ENCODE measurements at places on chromosomes 3 and 15.

- no peak for DNase-seq
Measured at GRCh38 chr3:157672061-157672460, 168.8 kb upstream of the VEPH1 start.

DNA sequence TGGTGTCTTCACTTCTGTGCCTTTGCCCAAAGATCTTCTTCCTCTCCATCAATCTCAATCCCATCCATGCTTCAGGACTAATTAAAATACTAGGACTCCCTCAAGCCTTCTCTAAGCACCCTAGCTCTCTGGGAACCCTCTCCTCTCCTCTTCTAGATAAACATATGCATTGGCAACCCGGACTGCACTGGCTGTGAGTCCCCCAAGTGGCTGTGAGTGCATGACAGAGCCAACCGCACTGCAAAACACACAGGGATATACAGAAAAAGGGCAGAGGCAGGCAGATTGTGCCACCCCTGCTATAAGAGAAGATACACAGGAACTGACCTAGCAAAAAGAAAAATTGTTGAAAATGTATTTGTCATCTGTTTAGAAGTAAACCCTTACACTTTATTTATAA, 457.1 kb downstream of the MFSD1 start:
- DNase-seq = no peak

GRCh38 chr3:16728770-16729745, 123.8 kb upstream of the DAZL start:
- no peak for DNase-seq

DNA sequence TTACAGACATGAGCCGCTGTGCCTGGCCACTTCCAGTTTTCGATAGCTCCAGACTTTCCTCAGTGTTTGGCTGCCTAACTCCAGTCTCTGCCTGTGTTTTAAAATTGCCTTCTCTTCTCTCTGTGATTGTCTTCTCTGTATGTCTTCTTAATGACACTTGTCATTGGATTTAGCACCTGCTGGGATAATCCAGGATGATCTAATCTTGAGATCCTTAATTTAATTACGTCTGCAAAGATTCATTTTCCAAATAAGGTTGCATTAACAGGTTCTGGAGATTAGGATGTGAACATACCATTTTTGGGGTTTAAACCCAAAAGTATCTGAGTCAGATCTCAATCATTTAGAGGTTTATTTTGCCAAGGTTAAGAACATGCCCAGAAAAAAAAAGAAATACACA, 222.2 kb upstream of the PDZRN3 start:
- no peak for DNase-seq

DNA sequence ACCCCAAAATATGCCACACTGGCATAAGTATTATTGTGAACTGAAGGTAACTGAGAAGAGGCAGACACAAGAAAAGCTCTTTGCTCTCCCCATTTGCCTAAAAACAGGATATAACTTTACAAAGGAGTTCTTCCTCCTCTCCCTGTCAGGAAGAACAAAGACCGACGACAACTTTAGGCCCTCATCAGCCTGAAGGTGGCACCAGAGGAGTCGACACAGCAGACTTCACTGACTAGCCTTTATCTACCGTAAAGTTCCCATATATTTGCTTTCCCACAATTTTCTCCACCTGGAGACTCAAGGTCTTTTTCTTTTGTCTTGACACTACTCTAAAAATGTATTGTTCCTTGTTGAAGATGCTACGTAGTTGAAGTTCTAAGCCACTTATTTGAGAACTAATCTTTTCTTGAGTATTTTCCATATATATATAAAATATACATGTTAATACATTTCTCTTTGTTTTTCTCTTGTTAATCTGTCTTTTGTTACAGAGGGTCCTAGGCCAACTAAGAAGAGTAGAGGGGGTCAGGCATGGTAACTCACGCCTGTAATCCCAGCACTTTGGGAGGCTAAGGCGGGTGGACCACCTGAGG, 16.2 kb upstream of the XIRP1 start:
- no peak for DNase-seq

DNA sequence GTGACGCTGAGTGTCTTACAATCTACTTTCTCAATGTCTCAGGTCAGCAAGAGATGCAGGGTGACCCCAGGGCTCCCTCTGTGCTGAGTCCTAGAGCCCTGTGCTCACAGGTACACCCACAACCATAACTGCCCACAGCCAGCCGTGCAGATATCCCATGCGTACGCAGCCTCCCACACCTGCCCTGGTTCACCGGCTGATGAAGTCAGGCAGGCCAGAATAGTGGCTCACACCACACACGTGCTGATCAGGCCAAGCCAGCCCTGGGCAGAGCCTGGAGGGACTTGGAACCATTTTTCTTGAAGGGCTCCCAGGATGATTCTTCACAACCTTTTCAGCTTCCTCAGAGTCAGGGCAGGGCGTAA, 63.6 kb upstream of the RPL32 start:
- DNase-seq = no peak

GRCh38 chr3:78765671-78766485, 1001.9 kb downstream of the ROBO1 start:
- DNase-seq = no peak

Measured in stimulated activated CD4-positive, alpha-beta T cell treated with anti-CD3 and anti-CD28 coated beads, Interleukin-1b, Interleukin-23, amount 100 ng/mL, for 1 hour (primary cell).